HFFc6 (cell line): ENCODE measurements at places on chromosomes 13 and 19. TPM values are rescaled to one million over a fixed set of nuclear protein-coding genes. Genes with fewer than 3 reads are reported as not detected.

- no peak for DNase-seq
These were observed 50.4 kb downstream of the RASA3 start for GRCh38 chr13:114081761-114082681.

GRCh38 chr19:20278342-20278741, 111.3 kb downstream of the ZNF486 start:
- no peak for DNase-seq

FLT3 gene
- total RNA-seq, result not detected in 3 replicates

CDX2 gene
- total RNA-seq, result not detected in 3 replicates

DNA sequence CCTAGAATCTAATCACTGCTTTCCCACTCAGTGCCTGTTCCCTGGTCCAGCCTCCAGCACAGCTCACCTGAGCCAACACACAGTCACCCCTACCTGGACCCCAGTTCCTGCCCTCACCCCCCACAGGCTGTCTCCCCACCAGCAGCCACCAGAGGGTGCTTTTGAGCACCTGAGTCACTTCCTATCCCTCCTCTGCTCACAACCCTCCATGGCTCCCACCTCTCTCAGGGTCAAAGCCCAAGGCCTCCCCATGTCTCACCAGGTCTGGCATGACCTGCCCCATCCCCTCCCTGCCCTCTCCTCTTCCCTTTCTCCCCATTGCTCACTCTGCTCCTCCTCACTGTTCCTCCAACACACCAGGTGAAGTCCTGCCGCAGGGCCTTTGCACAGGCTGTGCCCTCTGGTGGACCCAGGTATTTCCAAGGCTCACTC, 7.1 kb upstream of the DPP9 start:
- no peak for DNase-seq

- peak; percentile 44 for DNase-seq
These were observed 44.4 kb downstream of the ELF1 start for GRCh38 chr13:40974460-40975407.

DNA sequence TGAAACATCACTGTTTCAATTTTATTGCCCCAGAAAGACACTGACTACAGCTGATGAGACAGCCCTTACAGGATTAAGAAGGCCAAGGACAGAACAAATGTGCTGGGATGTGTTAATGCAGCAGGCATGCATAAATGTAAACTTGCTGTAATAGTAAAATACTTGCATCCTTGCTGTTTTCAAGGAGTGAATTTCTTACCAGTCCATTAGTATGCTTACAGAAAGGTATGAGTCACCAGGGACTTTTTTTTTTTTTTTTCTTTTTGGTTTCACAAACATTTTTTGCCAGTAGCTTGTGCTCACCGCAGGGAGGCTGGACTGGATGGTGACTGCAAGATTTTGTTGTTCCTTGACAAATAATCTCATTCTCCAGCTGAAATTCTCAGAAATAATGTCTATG, 55.1 kb downstream of the GPR180 start:
- DNase-seq, result peak; percentile 98
